Breast epithelium (tissue), 4 donors: ENCODE measurements at places on chromosomes 1 and 21. TPM values are rescaled to one million over a fixed set of nuclear protein-coding genes. Genes with fewer than 3 reads are reported as not detected.

Gene EPHA2
- 5.8 TPM for total RNA-seq

Gene FCGR1A
- 2.8 TPM for total RNA-seq

Gene RAP1GAP
- 6.0 TPM for total RNA-seq

Gene CREG1
- 156 TPM for total RNA-seq

Gene EFNA3
- 6.6 TPM for total RNA-seq

Gene C1orf94
- total RNA-seq = not detected

Gene TMEM61
- 7.5 TPM for total RNA-seq

Gene IGSF9
- total RNA-seq = not detected

Gene C1QC
- total RNA-seq = 76.4 TPM

Gene GPR153
- 5.4 TPM for total RNA-seq

Gene RAB29
- total RNA-seq = 30.3 TPM

Gene CA6
- total RNA-seq = not detected

Gene PBX1
- 64.5 TPM for total RNA-seq

Gene RRP15
- total RNA-seq = 8.8 TPM

Gene NBPF9
- total RNA-seq = 21.2 TPM

Gene CELA2A
- not detected for total RNA-seq

Gene HP1BP3
- 281 TPM for total RNA-seq

Gene ABL2
- 23.9 TPM for total RNA-seq

Gene TNFRSF25
- total RNA-seq = 13.1 TPM

Gene RAB4A
- total RNA-seq = 27.5 TPM
